ENCODE measurements at places on chromosomes 3 and 15.

GRCh38 chr3:51559411-51559888 is 20.9 kb downstream of the RAD54L2 start:
- no peak for DNase-seq

GRCh38 chr3:154969366-154969765 is 110.8 kb upstream of the MME start:
- no peak for DNase-seq

- DNase-seq, result no peak
These were observed 53.0 kb downstream of the STARD5 start for GRCh38 chr15:81270781-81271491.

GRCh38 chr3:153305189-153305588 is 143.2 kb downstream of the RAP2B start:
- DNase-seq, result no peak

DNA sequence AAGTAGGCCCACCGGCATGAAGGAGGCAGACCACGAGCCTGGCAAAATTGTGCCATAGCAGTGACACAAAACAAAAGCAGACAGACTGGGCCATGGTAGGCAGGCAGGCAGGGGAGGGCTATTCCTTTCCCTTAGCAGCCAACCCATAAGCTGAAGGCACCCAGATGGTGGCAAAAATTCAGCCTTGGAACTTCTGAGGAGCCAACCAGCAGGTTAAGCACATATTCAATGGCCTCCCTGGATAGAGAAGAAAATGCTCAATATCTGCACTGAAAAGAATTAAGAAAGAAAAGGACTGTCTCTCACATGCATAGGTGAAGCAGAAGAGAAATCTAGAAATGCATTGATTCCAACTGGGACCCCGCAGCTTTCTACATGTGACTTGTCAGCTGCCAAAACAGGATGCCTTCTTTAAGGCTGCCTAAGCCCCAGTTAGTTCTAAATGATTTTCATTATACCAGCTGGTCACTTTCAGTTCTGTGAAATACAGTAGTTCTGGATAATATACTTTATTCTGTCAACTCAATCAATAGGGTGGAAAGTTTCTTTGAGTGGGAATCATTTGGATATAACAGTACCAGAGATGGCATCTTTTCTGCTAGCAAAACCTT is 2.7 kb downstream of the PRICKLE2 start:
- DNase-seq, result no peak

DNA sequence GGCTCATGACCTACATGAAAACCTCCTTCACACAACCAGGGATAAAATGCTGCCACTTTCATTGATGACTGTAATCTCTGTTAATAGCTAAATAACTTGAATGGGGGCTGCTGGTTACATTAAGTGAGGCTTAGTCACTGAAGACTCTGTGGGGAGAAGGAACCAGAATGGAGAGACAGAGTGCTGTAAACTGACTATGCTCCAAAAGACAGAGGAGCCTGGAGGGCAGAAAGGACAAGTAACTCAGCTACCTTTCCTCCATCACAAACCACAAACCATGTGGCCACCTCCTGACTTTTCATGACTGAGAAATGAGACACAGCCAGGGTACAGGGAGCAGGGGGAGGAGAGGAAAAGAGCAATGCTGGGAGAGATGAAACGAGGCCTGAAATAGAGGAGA is 97.1 kb upstream of the TRIM42 start:
- no peak for DNase-seq

- no peak for DNase-seq
These were observed 138.3 kb downstream of the CCNL1 start for GRCh38 chr3:157021679-157022078.

DNA sequence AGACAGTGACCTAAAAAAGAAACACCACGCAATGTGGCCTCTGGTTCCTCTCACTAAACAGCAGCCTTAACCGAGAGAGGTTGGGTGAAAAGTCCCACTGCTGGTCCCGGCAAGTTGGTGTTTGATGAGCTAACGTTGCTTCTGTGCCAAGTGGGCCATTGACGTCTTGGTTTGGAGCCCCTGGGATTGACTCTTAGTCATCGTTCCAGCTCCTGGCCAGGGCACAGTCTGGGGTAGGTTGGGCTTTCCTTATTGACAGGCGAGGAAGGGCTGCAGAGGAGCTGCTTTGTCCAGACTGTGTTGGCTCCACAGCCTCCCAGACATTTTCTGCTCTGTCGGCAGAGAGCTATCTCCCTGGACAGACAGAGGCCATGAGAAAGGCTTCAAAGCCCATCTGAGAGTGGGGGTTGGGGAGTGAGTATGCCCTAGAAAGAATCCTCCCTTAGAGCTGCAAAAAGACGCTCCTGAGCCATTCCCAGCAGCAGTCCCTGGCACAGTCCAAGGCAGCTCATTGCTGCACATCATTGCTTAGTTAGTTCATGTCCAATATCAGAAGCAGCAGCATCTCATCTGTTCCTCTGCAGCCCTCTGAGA is 28.6 kb upstream of the C3orf80 start:
- DNase-seq, result no peak

- peak; percentile 66 for DNase-seq
These were observed 56.1 kb downstream of the TAFA4 start for GRCh38 chr3:68876112-68876713.

GRCh38 chr3:100776746-100777145 is 67.5 kb downstream of the TFG start:
- no peak for DNase-seq

- DNase-seq, result peak; percentile 56
These were observed 795 bp upstream of the MYNN start for GRCh38 chr3:169772305-169772896.

- DNase-seq, result no peak
These were observed 800.7 kb downstream of the NAALADL2 start for GRCh38 chr3:175659670-175660350.

DNA sequence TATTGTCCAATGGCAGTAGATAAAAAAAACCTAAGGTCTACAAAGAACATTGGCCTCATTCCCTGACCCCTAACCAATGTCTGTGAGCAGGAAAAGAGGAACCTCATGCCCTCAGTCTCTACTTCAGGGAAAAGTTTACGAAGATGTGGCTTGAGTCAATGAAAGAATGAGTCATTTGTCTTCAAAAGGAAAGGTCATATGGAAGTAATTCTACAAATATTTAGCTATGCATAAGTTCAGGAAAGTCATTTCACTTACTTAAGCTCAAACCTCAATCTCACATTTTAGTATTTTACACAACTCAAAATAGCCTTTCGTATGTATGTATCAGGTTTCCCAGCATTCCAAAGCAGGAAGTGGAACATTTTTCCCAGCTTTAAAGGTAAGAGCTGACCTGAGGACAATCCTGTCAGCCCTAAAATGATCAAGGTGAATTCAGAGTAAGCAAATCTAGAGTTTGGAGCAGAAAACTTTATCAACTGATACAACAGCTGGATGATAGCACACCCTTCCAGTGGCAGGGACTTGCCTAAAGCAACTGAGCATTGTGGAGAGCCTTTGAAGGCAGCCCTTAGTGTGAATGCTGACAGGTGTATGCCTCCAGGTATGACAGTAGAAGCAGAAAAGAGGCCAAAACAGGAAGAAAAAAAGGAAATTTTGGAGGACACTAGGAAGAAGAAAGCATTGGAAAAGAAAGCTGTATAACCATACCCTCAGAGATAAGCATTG is 53.9 kb upstream of the ACKR4 start:
- DNase-seq, result no peak

GRCh38 chr3:125019271-125019670 is 36.5 kb downstream of the HEG1 start:
- DNase-seq, result no peak

DNA sequence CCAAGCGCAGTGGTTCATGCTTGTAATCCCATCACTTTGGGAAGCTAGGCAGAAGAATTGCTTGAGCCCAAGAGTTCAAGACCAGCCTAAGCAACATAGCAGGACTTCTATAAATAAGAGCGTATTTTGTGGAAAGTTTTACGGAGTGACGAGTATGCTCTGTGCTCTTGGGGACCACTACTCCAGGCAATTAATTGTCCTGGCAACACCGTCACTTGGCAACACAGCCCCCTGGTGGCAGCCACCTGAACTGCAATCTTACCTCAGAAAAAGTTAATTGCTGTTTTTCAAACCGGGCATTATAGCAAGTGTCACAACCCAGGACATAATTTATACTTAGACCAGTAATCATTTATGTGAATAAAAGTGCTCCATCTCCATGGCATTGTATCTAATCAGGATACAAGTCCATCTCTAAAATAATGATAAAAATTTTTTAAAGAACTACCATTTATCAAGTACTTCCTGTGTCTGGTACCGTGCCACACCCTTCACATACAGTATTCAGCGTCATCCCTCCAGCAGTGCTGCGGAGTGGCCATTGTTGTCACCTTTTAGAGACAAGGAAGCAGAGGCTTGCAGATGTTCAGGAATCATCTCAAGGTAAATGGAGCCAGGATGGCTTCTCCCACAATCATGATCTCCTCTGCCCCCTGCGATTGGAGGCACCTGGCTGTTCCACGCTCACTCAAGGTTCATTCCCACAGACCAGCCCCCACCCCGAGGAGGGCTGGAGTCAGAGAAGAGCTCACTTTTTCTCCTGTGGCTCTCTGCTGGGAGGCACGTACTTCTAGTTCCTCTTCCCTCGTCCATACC is 34.5 kb downstream of the PLA2G4D start:
- peak; percentile 33 for DNase-seq

- no peak for DNase-seq
These were observed 8.7 kb upstream of the PTX3 start for GRCh38 chr3:157427901-157428300.

DNA sequence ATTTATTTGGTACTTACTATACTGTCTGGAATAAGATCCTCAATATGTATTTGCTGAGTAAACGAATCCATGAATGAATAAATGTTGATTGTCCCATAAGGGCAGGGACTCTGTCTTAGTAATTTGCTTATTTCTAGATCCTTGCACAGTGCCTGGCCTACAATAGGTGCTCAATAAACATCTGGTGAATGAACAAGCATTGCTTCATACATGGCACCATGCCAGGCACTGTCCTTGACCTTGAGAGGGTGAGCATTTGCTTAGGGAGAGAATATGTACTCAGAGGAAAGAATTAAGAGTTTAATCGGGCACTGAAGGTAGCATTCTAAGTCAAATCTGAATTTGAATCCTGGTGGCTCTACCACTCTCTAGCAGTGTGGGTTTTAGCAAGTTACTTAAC is 282.1 kb downstream of the THSD4 start:
- DNase-seq, result no peak

GRCh38 chr3:94431876-94432570 is 369.2 kb downstream of the NSUN3 start:
- DNase-seq, result no peak

DNA sequence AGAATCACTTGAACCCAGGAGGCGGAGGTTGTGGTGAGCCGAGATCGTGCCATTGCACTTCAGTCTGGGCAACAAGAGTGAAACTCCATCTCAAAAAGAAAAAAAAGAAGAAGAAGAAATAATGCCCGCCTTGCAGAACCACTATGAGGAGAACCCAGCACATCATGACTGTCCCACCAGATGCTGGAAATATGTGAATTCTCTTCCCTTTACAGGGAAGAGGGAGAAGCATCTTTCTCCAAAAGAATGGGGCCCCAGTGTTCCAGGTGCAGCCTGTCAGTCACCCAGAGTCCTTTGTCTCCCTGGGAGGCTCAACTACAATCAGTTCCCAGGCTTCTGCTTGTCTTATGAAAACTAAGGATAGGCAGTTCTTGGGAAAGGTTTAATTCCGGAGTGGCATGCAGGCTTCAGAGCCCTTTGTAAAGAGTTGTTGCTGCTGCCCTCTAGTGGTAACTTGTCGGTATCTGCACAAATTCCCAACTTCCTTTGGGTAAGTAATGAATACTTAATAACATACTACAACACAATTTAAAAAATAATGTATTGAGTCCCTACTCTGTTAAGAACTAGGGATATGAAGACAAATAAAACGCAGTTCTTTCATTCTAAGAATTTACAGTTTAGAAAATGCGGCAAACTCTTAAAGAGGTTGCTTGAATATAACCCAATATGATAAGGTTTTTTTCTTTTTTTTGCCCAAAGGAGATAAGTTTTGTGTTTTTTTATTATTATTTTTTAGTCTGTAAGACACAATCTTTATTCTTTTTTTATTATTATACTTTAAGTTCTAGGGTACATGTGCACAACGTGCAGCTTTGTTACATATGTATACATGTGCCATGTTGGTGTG is 18.6 kb upstream of the TICRR start:
- peak; percentile 72 for DNase-seq

DNA sequence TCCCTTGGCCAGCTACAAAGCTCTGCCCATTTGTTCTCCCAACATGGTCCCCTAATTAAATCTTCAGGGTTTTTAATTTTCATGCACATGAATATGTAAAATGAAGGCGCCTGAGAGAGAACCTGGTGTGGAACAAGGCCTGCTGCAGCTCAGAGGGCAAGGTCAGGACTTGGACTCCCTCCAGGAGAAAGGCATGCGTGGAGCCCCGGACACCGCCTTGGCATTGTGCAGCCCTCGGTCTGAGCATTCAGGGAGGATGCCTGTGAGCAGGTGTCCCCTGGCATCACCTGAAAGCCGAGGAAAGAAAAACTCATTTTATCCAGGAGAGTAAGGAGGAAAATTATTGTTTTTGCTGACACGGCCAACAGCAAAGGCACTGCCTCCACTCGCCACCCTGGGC is 33.8 kb upstream of the EPHB1 start:
- DNase-seq, result no peak

DNA sequence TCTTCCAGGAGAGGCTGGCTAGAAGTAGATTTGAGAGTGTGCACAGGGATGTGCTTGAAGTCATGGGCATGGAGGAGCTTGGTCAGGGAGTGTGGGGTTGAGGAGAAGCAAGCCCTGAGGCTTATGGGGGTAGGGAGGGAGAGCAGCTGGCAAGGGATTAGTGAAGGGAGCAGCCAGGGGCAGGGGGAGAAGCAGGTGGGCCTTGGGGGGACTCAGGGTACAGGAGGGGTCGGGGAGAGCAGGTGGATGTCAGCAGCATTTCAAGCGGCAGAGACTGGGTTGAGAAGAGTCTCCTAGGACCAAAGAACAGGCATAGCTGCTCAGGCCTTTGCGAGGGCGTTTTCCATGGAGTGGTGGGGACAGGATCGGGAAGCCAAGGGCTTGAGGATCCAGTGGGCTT is 3.4 kb upstream of the LMAN1L start:
- DNase-seq, result no peak
